Kidney (tissue), 22 donors: ENCODE measurements at places on chromosomes 16 and 17.
A peak's percentile ranks its signal among the peaks of the same experiment; 100 is the strongest.

DNA sequence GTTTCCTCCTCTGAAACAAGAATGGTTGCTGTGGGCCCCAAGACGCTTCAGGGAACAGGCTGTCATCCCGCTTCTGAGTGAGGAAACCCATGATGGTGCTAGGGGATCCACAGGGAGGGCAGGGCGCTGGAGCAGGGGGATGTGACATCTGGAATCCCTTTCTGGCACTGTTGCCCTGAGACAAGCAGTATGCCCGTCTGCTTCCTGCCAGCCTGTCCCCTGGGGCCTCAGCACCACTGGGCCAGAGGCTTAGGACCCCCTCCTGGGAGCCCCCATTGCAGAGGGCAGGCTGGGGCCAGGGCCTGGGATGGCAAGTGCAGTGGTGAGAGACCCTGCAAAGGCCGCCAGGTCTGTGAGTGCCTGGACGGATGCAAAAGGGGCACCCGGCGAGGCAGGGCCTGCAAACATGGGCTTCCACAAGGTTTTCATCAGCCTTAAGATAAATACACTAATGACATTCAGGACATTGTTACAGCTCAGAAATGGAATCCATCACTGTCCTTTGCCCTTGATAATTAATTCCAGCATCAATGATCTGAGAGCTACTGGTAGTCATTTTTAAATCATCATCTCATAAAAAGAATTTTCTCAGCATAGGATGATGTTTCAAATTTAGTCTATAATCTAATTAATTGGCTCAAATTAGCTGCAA is 51.6 kb downstream of the PRMT7 start:
- no peak for DNase-seq

- DNase-seq, result no peak
Measured at GRCh38 chr16:77165006-77165405, 26.0 kb upstream of the MON1B start.

DNA sequence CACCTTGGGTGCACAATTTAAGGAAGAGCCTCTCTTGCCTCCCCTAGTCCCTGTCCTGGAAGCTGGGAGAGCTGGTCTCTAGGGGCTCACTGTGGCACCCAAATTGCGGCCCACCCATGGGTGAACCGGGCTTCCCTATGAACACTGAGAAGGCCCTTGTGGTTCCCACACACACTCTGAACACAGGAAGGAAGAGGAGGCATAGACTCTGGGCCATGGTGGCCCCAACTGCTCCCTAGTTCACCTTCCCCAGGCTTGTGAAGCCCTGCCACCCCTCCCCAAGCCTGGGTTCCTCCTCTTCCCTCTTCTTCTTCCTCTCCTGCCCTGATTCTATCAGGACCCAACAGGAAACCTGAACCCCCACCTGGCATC is 10.5 kb downstream of the SREBF1 start:
- no peak for DNase-seq

- DNase-seq, result no peak
Measured at GRCh38 chr17:72567774-72568173, 447.0 kb downstream of the SOX9 start.

- no peak for DNase-seq
Measured at GRCh38 chr17:5705081-5705875, 121.0 kb upstream of the NLRP1 start.

GRCh38 chr16:983044-984030 is 1.8 kb downstream of the SOX8 start:
- DNase-seq, result peak; percentile 63

DNA sequence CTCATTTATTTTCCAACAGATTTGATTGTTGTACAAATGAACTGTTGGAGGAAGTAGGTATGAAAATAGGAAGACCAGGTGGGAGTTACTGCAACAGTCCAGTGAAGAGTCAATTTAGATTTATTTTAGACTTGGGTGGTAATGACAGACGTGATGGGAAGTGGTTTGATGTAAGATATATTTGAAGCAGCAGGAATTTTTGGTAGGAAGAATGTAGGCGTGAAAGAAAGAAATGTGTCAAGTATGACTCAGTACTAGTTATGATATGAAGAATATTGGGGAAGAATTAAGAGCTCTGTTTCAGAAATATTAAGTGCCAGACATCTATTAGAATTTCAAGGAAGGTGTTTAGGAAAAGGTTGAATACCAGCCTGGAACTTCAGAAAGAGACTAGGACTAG is 247.9 kb upstream of the AXIN2 start:
- no peak for DNase-seq

DNA sequence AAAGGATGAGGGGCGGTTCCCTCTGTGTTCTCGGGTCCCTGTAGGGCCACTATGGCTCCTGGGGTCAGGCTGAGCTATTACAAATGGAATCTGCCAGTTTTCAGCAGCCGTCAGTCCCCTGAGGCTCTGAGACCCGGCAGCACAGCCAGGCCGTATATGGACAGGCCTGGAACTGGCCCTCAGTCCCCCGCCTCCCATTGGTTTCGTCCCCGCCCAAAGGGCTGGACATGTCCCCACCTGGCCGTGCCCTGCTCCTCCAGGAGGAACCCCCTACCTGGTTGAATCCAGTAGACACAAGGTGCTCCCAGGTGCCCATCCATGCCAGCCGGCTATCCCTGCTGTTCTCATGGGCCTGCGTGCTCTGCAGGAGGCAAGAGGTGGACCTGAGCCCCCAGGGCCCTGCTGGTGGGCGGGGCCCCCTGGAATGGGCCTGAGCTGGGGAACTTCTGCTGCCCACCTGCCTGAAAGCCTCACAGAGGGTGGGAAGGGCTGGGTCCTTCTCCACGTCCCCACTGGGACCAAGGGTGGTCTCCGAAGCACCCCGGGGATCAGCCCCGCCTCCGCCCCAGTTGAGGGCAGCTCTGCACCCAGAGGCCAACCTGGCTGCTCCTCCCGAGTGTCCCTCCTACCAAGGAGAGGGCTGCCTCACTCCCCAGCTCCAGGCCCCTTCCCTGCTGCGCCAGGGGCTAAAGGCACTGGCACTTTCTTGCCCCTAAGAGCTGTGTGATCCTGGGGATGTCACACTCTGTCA is 16.8 kb downstream of the VASN start:
- peak; percentile 68 for DNase-seq

DNA sequence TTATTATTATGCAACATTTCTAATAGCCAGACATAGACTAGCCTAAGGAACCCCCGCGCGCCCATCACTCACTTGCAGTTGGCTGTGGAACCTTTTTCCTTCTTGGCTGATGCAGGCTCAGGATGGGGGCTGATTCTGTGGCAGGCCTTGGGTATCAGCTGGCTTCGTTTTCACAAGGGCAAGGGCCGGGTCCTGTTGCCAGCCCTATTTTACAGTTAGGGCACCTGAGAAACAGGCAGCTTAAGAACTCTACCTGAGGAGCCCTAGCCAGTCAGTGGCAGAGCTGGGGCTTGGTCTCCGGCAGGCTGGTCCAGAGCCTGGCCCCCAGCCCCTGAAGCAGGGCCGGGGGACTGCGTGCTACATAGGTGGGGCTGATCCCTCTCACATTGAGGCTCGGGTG is 28.7 kb downstream of the ADGRG5 start:
- no peak for DNase-seq

DNA sequence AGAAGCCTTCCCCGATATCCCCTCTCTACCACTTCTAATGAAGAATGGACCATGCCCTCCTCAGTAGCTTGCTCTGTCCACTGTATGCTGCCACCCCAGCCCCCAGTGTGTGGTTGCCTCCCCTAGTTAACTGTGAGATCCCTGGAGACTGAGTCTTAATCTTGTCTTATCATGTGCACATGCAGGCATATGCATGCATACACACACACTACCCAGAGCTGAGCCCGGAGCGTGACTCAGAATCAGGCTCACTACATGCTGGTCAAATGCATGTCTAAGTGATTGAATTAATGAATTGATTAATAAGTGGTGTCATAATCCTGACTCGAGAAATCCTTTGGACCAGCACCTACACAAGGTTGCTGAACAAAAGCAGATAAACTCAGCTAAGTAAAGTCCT is 99.4 kb downstream of the CCT6B start:
- no peak for DNase-seq

DNA sequence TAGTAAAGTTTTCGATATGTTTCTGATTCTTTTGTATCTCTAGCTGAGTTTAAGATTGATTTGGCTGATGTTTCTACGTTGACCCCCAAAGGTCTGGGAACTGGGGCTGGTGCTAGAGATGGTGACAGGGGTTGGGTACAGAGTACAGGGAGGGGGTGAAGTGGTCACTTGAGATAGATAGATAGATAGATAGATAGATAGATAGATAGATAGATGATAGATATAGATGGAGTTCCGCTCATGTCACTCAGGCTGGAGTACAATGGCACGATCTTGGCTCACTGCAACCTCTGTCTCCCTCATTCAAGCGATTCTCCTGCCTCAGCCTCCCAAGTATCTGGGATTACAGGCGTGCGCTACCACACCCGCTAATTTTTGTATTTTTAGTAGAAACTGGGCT is 1.8 kb upstream of the FBRS start:
- no peak for DNase-seq

- DNase-seq, result no peak
Measured at GRCh38 chr17:74391771-74392170, 24.5 kb downstream of the GPR142 start.

DNA sequence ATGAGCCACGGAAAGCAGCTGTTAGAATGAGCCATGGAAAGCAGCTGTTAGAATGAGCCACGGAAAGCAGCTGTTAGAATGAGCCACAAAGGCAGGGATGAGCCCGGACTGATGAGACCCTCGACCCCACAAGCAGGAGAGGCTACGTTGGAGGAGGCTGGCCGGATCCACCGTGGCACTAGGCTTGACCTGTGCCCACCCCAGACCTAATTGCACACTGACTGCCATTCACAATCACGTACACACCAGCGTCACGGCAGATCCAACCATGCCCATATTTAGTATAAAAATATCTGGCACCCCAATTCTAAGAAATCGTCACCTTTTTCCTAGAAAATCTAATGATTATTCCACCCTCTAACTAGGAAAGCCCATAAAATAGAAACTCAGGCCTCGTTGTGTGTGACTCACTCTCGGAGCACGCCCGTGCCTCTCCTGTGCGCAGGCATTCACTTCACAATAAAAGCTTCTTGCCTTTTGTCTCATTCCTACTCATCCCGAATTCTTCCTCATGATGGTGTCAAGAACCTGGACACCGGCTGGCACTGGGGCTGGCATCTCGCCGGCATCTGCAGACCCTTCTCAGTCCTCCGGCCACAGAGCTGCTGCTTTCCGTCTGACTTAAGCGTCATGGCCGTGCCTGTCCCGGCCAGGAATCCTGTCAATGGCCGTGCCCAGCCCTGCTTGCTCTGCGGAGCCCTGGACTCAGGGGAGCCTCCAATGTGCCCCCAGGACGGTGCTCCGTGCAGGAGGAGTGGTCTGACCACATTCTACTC is 5.5 kb upstream of the SECTM1 start:
- no peak for DNase-seq

DNA sequence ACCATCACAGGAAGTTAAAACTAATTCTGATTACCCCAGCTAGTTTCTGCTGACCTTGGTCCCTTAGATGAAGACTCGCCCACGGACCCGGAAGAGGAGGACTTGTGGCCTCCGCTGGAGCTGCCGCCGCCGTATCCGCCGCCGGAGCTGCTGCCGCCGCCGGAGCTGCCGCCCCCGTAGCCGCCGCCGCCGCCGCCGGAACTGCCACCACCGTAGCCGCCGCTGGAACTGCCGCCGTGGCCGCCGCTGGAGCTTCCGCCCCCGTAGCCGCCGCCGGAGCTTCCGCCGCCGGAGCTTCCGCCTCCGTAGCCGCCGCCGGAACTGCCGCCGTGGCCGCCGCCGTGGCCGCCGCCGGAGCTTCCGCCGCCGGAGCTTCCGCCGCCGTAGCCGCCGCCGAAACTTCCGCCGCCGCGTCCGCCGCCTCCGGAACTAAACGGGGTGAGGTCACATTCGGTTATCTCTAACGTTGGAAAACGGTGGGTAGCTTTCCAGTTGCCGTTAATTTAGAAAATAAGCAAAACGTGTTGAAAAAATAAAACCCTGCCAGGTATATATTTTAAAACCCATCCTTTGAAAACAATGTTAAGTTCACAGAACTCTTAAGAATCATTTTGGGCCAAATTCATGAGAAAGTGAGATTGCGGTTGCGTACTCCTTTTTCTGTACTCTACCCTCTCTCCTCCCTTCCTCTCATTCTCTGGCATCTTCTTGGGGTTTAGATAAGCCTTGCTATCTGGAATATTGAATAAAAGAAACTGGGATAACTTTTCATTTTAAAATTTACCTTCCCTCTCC is 3.5 kb downstream of the KRT10 start:
- peak; percentile 90 for DNase-seq

DNA sequence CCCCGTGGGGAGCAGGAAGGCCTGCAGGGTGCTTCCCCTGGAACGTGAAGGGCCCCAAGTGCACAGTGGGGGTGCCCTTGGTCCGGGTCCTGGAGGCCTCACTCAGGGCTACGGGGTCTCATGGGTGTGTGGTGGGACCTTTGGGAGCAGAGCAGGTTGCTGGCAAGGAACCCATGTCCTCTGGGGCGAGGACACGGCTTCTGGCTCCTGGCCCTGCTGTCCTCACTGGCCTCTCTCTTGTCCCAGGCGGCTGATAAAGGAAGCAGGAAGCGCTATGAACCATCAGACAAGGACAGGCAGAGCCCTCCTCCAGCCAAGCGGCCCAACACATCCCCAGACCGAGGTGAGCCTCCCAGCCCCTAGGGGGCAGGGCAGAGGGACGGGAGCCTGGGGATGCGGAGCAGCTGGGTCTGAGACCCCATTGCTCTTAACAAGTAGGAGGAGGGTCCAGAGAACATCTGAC is 9.8 kb upstream of the IL17C start:
- peak; percentile 43 for DNase-seq

GRCh38 chr16:68782198-68783174 is 45.4 kb downstream of the CDH1 start:
- no peak for DNase-seq

GRCh38 chr16:88374736-88375135 is 8.0 kb upstream of the ZNF469 start:
- no peak for DNase-seq

DNA sequence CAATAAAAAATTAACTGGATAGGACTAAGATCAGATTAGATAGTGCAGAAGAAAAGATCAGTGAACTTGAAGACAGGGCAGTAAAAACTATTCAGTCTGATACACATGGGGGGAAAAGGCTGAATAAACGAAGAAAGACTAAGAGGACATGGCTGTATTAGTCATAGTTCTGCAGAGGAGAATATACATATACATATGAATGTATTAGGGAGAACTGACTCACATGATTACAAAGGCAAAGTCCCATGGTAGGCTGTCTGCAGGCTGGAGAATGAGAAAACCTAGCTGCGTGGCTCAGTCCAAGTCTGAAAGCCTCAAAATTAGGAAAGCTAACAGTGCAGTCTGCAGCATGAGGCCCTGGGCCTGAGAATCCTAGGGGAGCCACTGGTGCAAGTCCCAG is 98.2 kb upstream of the GNAO1 start:
- DNase-seq, result no peak

- DNase-seq, result peak; percentile 72
Measured at GRCh38 chr17:69501591-69502468, 87.3 kb downstream of the MAP2K6 start.

DNA sequence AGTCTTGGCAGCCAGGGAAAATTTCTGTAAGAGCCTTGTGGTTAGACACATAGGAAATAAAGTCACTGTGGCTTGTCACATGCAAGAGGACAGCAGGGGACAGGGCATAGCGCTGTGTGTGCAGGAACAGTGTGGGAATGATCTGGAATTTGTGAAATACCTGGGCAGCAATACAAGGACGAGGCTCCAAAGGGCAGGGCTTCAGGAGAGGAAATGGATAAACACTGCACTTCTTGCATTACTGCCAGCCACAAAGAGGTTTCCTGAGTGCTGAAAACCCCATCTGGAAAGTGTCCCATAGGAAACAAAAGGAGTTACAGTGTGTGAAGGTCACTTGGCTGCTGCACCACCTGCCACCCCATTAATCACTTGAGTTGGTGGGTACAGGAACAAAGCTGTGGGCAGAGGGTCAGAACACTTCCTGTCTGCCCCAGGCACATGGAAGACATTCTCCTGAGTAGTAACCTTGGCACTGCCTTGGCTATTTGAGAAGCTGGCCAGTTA is 12.1 kb upstream of the HP start:
- peak; percentile 58 for DNase-seq
